ENCODE measurements at places on chromosomes 7 and 10.

GRCh38 chr10:21289961-21290360 is 235.5 kb downstream of the SKIDA1 start:
- DNase-seq = no peak

DNA sequence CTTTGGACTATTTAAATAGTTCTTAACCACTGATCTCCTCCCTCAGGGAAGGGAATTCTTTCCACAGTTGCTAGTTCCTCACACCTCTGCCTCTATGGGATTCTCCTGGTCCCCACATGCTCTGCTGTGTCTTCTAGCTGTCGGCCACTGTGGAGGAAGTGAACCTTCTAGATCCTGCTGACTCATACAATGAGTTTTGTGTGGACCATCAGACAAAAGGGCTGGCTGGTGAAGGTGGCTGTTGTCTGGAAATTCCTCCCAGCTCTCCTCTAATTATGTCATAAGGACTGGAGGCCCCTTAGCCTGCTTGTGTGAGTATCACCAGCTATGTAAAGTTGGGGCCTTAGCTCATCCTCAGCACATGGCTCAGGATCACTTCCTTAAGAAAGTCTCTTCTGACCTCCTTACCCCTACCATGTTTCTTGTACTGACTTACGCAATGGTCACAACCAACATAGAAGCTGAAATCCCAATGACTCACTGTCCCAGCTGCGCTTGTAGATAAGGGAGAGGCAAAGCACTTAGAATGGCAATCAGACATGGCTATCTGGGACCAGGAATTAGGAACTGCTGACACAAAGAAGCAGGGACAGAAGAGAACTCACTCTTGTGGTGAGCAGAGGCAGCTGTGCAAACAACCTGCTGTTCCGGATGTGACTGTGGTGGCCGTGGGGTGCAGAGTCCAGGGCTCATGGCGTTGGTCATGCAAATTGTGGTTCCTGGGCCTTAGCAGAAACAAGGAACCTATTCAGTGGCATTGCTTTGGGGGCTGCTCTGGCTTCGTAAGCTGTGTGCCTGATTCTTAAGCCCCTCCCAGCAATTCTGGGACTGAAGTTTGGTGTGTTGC is 2.5 kb upstream of the MACC1 start:
- peak; percentile 97 for DNase-seq

- DNase-seq = no peak
Observed at GRCh38 chr7:96837593-96837992, 127.9 kb upstream of the SEM1 start.

DNA sequence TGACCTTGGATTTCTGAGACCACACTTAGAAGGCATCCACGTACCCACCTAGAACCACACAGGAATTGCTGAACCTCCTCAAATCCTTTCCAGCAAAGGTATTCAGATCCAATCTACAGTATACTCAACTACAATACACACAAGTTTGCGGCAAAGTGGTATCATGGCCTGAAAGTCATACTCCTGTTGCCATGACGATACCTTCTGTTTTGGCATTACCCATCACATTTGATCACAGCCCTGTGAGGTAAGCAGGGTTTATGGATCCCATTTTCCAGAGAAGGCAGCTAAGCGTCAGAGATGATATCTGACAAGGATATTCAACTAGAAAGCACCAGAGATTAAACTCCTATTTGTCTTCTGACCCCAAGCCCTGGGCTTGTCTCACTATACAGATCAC is 32.8 kb downstream of the SGMS1 start:
- no peak for DNase-seq

DNA sequence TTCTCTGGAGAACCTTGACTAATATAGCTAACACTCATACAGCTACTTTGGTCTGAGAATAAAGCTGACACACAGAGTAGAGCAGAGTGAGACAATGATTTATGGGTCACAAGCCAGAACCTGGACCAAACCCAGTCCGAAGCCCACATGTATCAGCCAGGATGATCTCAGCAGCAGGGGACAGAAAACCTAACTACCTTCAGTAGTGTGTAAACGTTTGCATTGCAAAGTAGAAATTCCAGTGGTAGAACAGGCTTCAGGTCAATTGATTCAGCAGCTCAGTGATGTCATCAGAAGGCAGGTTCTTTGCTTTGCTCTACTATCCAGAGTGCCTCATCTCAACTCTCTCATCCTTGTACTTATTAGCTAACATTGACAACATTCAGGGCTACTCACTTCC is 62.5 kb upstream of the PALS2 start:
- DNase-seq = no peak

Measured in A172 (cell line).